ENCODE measurements at places on chromosomes 7 and 10.

DNA sequence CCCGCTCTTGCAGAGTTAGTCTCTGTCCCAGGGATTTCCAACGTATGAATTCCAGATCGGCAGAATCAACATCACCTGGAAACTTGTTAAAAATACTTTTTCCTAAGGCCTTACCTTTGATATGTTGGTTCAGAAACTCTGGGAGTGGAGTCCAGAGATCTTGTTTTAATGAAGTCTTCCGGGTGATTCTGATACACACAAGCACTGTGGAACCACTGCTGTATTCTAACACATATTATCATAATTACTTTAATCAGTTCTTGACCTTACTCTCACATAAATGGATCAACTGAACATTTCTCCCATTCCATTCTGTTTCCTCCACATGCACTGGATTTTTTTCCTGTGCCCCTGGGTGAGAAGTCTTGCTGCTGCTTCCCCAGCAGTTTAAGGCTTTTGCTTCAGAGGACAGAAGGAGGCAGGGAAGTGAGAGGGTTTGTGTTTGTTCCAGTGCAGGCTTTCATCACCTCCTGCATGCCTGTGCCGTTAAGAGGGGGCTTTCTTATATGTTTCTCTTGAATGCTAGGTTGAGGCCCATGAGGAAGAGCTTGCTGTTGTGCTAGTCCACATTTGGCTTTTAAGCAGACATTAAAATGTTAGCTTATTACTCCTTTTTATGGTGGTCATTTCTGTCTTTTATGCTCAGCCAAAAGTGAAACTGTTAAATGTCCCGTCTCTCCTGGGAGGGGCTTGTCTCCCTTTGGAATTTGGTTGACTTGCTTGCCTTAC, 32.4 kb downstream of the CCSER2 start:
- no peak for DNase-seq

DNA sequence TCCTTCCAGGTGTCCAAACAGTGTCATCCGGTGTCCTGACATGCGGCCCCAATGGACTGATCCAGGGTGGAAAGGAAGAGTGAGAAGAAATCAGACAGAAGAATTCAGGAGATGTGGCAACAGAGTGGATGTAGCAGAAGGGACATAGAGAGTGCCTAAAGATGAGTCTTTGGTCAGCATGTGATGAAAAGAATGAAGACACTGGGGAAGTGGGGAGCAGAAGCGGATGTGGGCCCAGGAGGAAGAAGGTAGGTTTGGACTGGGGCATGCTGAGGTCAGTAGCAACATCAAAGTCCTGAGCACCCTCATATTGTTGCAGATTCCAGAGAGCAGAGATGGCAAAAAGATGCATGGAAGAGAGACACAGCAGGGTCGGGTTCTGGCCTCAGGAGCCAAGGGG, 71.8 kb upstream of the STEAP1B start:
- DNase-seq: no peak

DNA sequence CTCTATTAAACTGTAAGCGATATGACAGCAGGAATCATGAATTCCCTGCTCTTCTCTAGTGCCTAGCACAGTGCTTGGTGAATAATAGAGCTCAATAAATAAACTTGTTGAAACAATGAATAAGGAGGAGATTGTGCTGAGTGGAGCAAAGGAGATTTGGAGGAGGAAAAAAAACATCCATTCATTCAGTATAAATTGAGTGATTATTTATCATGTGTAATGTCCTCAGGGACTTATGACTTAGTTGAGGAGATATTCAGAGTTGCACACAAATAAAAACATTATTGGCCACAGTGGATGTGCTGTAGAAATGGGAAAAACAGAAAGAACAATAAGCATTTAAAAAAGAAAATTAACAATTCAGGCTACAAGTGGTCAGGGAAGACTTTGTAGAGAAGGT, 125.7 kb downstream of the FOXP2 start:
- DNase-seq: no peak

DNA sequence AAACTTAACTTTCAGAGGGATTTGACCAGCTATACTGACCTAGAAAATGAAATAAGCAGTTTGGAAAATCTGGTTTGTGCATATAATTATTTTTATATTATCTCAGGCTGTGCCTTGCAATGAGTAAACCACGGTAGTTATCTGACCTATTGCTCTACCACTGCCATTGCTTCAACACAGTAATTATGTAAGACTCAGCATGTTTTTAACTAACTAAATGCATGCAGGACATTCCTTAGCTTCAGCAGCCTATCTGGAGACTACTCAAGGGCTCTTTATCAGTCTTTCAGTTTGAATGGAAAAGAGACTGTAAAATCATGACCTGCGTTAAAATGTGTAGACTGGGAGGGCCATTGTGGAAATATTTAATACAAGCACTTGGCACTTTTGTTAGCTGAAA, 22.5 kb downstream of the CHN2 start:
- DNase-seq: no peak

GRCh38 chr10:115985786-115986185, 287.2 kb downstream of the GFRA1 start:
- DNase-seq: no peak
